Ureter (tissue), 1 donor: ENCODE measurements at places on chromosomes 2 and 18. TPM values are rescaled to one million over a fixed set of nuclear protein-coding genes. Genes with fewer than 3 reads are reported as not detected.

VAMP5 gene
- total RNA-seq, result 32.8 TPM

COL3A1 gene
- 174 TPM for total RNA-seq

UPP2 gene
- total RNA-seq, result not detected

MOCOS gene
- 38.0 TPM for total RNA-seq

PSMA8 gene
- not detected for total RNA-seq

DOCK10 gene
- total RNA-seq, result 9.6 TPM

PRKAG3 gene
- not detected for total RNA-seq

GPR39 gene
- total RNA-seq, result 13.2 TPM

DTNB gene
- total RNA-seq, result 33.8 TPM

MFF gene
- total RNA-seq, result 73.0 TPM

SERPINB12 gene
- not detected for total RNA-seq

MSTN gene
- 0.26 TPM for total RNA-seq

PTPRN gene
- total RNA-seq, result not detected

CMPK2 gene
- 7.5 TPM for total RNA-seq

KCTD1 gene
- 17.9 TPM for total RNA-seq

CFAP210 gene
- total RNA-seq, result 0.49 TPM

CFC1 gene
- not detected for total RNA-seq

LYG1 gene
- 0.39 TPM for total RNA-seq

DSEL gene
- total RNA-seq, result 6.3 TPM

SNTG2 gene
- 9.9 TPM for total RNA-seq

KLHL29 gene
- 16.8 TPM for total RNA-seq

DSG2 gene
- total RNA-seq, result 93.1 TPM

RRM2 gene
- total RNA-seq, result 2.2 TPM

FZD7 gene
- total RNA-seq, result 24.2 TPM

CGREF1 gene
- 1.9 TPM for total RNA-seq

NR4A2 gene
- total RNA-seq, result 6.6 TPM

DYNAP gene
- not detected for total RNA-seq

INPP1 gene
- 50.7 TPM for total RNA-seq

LRRTM1 gene
- total RNA-seq, result not detected

HOXD9 gene
- total RNA-seq, result 19.8 TPM

EN1 gene
- total RNA-seq, result not detected

UGT1A10 gene
- 3.0 TPM for total RNA-seq

FOSL2 gene
- total RNA-seq, result 259 TPM

OSBPL6 gene
- total RNA-seq, result 2.4 TPM

PSD4 gene
- 55.1 TPM for total RNA-seq

EPHA4 gene
- total RNA-seq, result 32.6 TPM

AOX1 gene
- 56.6 TPM for total RNA-seq

CD8B gene
- total RNA-seq, result 3.5 TPM

MARCO gene
- 4.8 TPM for total RNA-seq

TNFAIP6 gene
- 1.9 TPM for total RNA-seq

GPR45 gene
- not detected for total RNA-seq

CCDC138 gene
- total RNA-seq, result 8.9 TPM

LRP2 gene
- total RNA-seq, result 0.13 TPM

UBXN4 gene
- total RNA-seq, result 117 TPM

ELP2 gene
- 111 TPM for total RNA-seq

METTL21A gene
- total RNA-seq, result 12.2 TPM

ERICH2 gene
- 1.4 TPM for total RNA-seq

ARHGAP25 gene
- 14.7 TPM for total RNA-seq

HDAC4 gene
- total RNA-seq, result 86.9 TPM

NT5C1B gene
- not detected for total RNA-seq

RGPD5 gene
- 68.3 TPM for total RNA-seq

PDCD1 gene
- total RNA-seq, result 0.57 TPM

AKAIN1 gene
- not detected for total RNA-seq

RUFY4 gene
- 5.6 TPM for total RNA-seq

DSG3 gene
- total RNA-seq, result 0.05 TPM

CTAGE1 gene
- total RNA-seq, result not detected
